Uterus (tissue), 4 donors: ENCODE measurements at places on chromosomes 7 and 10. TPM values are rescaled to one million over a fixed set of nuclear protein-coding genes. Genes with fewer than 3 reads are reported as not detected.

The CDK14 gene
- 61.0 TPM for total RNA-seq

The CYP26C1 gene
- total RNA-seq = 0.41 TPM

DNA sequence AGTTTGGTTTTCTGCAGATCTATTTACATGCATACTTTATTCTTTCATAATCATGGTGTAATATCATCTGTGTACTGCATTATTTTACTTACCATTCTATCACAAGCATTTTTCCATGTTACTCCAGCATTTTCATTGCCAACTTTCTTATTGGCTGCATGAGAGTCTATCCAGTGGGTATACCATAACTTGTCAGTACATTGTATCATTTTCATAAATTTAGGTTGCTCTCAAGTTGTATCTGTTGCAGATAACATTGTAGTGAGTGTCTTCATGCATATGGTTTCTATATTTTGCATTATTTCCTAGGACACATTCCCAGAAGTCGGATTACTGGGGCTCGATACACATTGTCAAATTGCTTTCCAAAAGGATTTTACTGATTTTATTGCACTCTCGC, 87.2 kb upstream of the INSYN2A start:
- no peak for DNase-seq

GRCh38 chr7:151769188-151769821, 107.6 kb downstream of the PRKAG2 start:
- no peak for DNase-seq

DNA sequence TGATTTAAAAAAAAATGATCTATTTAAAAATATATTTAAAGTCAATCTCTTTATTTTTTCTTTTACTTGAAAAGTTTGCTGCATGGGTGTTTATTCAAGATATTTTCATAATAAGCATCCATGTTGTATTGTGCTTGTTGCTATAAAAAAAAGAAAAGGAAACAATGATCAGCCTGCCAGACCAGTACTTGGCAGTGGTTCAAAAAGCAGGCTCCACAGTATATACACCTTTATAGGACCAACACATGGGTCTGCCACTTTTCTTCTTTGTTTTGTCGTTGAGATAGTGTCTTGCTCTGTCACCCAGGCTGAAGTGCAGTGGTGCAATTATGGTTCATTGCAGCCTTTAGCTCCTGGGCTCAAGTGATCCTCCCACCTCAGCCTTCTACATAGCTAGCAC, 228.0 kb downstream of the TWIST1 start:
- no peak for DNase-seq

DNA sequence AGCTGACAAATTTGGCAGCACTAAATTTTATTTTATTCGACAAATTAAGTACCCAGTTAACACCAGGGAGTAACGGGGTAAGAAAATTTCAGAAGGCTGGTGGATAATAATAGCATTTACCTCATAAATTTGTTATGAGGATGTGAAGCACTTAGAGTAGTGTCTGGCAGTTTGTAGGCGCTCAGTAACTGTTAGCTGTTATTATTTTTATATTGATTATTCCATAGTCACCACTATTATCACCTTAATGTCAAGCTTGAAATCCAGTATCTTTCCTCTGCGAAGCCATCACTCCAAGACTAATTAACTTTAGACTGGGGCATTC, 563 bp upstream of the COA1 start:
- DNase-seq = no peak

GRCh38 chr10:19719284-19719683, 96.9 kb upstream of the PLXDC2 start:
- DNase-seq = no peak

DNA sequence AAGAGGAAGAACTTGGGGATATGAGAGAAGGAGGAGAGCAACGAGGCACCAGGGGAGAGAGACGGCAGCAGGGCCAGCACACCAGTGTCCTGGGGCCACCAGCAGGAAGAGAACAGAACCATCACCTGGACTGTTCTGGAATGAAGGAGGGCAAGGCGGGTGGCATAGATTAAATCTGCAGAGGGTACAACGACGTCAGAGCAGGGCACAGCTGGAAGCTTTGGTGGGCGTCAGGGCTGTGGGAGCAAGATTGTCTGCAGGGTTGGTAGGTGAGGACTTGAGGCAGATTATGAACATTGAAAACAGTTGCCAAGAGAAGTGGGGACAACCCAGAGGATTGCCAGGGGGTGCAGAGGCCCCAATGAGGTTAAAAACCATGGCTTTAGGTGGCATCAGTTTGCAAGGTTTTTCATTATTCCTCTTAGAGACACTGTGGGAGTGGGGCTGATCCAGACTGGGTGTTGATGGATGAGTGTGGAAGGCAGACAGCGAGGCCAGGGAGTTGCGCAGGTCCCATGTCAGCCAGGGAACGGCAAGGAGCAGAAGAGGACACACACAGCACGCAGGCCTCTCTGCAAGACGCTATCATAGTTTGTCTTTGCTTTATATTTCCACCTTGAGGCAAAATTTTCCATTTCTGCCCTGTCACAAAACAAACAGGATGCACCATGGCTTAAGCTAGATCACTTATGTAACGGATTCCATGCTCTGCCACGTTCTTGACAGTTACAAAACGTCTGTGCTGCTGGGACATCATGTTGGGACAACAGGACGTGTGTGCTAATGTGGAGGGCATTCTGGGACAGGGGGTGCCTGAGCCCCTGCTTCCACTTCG, 52.5 kb upstream of the LEP start:
- no peak for DNase-seq

- no peak for DNase-seq
These were observed 180.8 kb downstream of the USP6NL start for GRCh38 chr10:11430421-11431215.

GRCh38 chr10:58565271-58565670, 52.6 kb downstream of the BICC1 start:
- no peak for DNase-seq

The HGF gene
- total RNA-seq = 2.6 TPM

GRCh38 chr10:132762267-132762666, 23.7 kb downstream of the NKX6-2 start:
- DNase-seq = no peak
